Neural crest cell (in vitro differentiated cells): ENCODE measurements at places on chromosomes 7 and 10.

GRCh38 chr10:97827702-97828291 lies 21.8 kb upstream of the GOLGA7B start:
- no peak for DNase-seq

- DNase-seq, result no peak
Observed at GRCh38 chr10:31648966-31649365, 279.7 kb downstream of the ARHGAP12 start.

DNA sequence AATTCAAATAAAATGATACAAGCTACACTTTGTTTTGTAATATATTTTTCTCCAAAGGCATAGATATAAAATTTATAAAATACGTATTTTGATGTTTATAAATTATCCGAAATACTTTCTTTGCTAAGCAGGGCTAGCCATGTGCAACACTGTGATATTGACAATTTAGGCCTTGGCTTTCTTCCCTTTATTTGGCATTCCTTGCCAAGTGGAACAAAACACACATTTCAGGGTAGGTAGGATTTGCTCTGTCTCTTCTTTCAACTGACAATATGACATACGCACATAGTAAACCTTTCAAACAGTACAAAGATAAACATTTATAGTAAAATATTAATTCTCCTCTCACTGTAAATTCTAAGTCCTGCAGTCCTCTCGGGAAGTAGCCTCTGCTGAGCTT lies 103.3 kb upstream of the POT1 start:
- no peak for DNase-seq

DNA sequence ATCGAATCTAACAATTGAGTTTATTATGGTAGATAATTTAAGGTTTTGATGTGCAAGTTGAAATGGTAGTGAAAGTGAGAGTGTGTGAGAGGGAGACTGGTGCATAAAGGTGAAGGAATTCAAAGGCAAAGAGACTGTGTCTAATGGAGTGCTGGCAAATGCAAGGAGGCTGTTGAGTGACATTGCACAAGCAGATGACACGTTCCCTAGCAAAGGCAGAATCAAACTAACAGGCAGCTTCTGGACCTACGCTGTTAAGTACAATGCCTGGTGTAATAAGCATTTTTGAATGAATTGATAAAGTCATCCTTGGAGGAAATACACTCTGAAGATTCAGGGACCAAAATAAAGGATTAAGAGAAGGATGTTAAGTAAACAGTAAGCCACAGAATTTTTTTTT lies 11.7 kb upstream of the GPR141 start:
- no peak for DNase-seq
